Prostate gland (tissue), 2 donors: ENCODE measurements at places on chromosomes 11 and 22. TPM values are rescaled to one million over a fixed set of nuclear protein-coding genes. Genes with fewer than 3 reads are reported as not detected.

- DNase-seq, result no peak
Measured at GRCh38 chr11:44726283-44727113, at the start of gene TSPAN18. Gene TSPAN18, plus strand, starts transcription at chr11:44726962. Its CDS starts 179,455 bp downstream, at chr11:44906417.

DNA sequence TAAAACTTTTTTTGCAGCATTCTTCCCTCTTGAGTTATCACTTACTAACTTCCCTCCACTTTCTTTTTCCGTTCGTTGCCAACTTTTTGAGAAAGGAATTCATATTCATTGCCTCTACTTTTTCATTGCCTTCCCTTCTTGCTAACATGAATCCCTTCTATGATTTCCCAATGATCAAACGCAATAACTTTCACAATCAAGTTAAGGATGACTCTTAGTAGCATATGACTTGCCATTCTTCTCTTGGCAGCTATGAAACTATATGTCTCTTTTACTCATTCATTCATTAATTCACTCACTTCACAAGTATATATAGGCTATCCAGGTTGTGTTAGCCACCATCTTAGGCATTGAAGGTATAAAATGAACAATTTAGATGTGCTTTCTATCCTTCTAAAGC, 16.6 kb upstream of the ARHGAP20 start:
- DNase-seq, result no peak

DNA sequence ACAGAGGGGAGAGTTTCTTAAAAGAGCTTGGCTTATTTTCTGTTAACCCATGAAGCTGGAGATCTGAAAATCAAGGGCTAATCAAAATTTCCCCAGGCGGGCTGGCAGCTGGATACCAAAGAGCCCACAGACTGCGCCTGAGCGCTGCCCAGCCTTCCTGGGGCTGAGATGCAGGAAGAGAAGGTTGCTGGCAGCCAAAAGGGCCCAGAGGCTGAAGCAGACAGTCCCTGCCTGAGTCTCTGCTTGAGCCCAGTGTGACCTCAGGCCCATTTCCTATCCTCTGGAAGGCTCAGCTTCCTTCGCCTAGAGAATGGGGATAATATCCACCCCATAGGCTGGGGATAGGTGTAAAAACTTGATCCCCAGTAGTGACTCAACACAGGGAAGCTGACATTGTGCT, 49.1 kb downstream of the ARRB1 start:
- DNase-seq, result no peak

The ALDH3B2 gene
- total RNA-seq, result 4.4 TPM

GRCh38 chr11:23948851-23949250, 548.0 kb upstream of the LUZP2 start:
- DNase-seq, result no peak
